Prostate gland (tissue), 2 donors: ENCODE measurements at places on chromosomes 2 and 18. TPM values are rescaled to one million over a fixed set of nuclear protein-coding genes. Genes with fewer than 3 reads are reported as not detected.

DNA sequence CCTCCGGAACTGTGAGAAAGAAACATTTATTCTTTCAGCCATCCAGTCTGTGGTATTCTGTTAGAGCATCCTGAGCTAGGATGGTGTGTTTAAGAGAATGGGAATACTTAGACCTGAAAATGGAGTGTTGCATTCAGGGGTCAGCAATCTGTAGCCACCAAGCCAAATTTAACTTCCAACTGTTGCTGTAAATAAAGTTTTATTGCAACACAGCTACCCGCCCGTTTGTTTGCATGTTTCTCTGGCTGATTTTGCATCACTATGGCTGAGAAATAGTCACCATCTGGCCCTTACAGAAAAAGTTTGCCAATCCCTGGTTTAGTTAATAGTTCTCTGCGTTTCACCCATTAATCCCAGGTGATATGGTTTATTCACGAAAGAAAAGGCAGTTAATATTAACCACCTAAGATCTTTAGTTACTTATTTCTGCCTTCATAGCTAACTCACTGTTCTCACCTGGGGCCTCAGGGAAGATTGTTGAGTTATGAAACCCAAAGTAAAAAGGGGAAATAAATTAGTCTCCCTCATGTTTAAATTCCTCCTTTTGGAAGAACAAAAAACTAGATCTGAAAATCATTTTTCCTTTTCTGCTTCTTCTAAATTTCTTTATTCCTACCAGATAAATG, 9.5 kb upstream of the CYS1 start:
- no peak overlapping the region for H3K27ac ChIP-seq
- no peaks in the 10 kb centered on the region for H3K4me1 ChIP-seq
- H3K27me3 ChIP-seq, result no peaks in the 10 kb centered on the region

DNA sequence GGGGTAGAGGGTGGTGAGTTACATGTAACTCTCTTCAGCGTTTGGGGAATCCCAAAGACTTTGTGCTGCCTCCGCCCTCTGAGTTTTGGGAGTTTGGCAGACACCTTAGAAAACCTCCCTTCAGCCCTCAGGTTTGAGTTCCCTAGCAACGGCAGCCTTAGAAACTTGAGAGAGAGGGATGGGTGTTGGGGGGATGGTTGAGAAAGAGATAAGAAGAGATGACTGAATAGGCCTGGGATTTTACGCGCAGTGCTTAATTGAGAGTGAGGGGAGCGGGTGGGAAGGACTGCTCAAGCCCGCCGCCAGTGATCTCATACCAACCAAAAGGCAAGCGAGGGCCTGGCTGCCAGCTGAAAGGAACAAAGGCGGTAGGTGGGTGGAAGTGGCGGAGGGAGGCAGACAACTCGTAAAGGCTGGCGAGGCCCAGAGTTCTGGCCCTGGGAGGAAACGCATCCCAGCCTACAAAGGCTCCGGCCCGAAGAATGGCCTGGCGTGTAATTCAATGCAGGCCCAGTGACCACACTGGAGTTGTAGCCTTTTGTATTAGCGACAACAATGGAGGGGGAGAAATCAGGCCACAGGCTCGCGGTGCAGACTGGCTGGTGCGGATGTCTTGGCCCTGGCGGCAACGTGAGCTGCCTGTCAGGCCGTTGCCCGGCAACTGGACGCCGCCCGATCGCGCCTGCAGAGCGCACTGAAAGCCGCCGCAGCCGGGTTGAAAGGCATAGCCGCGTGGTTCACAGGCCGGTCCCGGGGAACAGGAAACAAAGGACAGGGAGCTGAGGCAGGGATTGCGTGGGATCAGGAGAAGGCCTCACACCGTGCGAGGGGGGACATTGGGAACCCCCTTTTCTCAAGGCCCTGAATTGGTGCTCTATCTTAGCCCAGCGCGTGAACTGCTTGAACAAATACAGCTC, 39.9 kb upstream of the DARS1 start:
- H3K4me1 ChIP-seq, result no peaks in the 10 kb centered on the region
- no peaks in the 10 kb centered on the region for H3K36me3 ChIP-seq
- no peak overlapping the region for H3K4me3 ChIP-seq
- DNase-seq, result peak; percentile 74

- DNase-seq, result no peak
- H3K4me1 ChIP-seq, result no peaks in the 10 kb centered on the region
- H3K4me3 ChIP-seq, result no peak overlapping the region
Observed at GRCh38 chr2:188349019-188349418, 57.3 kb downstream of the GULP1 start.

- no peaks in the 10 kb centered on the region for H3K4me1 ChIP-seq
- H3K27ac ChIP-seq, result no peak overlapping the region
- H3K4me3 ChIP-seq, result no peak overlapping the region
- no peaks in the 10 kb centered on the region for H3K36me3 ChIP-seq
- no peak for DNase-seq
Observed at GRCh38 chr18:47838396-47838795, 92.1 kb downstream of the SMAD2 start.

DNA sequence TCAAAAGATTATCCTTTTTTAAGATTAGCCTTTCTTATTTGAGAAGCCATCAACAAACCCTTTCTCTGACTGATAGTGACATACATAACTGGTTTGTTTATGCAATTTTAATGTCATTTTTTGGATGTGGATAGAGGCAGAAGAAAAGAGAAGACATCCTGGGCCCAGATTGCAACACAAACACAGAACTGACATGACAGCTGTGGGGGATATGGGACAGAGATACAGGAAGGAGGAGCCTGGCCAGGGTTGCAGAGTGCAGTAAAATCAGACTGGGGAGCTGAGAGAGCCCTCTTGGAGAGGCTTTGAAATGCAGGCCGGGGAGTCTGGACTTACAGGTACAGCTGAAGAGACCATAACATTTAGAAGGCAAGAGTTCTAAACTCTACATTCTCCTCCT, 65.1 kb downstream of the SIGLEC15 start:
- H3K27me3 ChIP-seq, result no peaks in the 10 kb centered on the region
- no peaks in the 10 kb centered on the region for H3K36me3 ChIP-seq
- H3K27ac ChIP-seq, result no peak overlapping the region

The CYP1B1 gene
- total RNA-seq, result 19.4 TPM
